ENCODE measurements at places on chromosomes 6 and 20. TPM values are rescaled to one million over a fixed set of nuclear protein-coding genes. Genes with fewer than 3 reads are reported as not detected.
A peak's percentile ranks its signal among the peaks of the same experiment; 100 is the strongest.

The RRAGD gene
- total RNA-seq: 0.60 TPM

- no peak for DNase-seq
Observed at GRCh38 chr6:136960781-136961180, 38.7 kb downstream of the SLC35D3 start.

GRCh38 chr20:58147628-58148370 lies 80.7 kb downstream of the ANKRD60 start:
- no peak for DNase-seq

The ACSS1 gene
- 13.9 TPM for total RNA-seq

The ADGRF5 gene
- 57.3 TPM for total RNA-seq

DNA sequence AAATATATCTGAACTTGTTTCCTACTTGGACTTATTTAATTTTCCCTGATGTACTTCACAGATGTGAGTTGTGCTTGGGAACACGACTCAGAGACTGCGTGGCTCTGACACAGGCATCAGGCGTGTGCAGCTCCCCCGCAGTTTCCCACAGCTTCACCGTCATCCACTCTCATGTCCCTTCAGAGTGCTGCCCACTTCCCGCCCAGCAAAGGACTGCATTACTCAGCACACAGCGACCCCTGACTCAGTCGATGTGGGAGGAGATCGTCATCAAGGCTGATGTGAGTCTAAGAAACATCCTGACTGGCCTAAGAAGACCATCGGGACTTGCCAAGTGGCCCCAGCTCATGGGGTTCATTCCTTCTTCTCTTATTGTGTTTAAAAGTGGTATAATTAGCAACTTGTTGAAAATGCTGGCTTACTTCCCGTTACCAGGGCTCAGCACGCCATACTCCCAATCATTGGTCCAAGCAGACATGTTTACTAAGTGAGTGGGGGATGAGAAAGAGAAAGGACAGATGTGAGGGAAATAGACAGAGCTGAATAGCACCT lies 539.4 kb upstream of the JARID2 start:
- DNase-seq: peak; percentile 96

DNA sequence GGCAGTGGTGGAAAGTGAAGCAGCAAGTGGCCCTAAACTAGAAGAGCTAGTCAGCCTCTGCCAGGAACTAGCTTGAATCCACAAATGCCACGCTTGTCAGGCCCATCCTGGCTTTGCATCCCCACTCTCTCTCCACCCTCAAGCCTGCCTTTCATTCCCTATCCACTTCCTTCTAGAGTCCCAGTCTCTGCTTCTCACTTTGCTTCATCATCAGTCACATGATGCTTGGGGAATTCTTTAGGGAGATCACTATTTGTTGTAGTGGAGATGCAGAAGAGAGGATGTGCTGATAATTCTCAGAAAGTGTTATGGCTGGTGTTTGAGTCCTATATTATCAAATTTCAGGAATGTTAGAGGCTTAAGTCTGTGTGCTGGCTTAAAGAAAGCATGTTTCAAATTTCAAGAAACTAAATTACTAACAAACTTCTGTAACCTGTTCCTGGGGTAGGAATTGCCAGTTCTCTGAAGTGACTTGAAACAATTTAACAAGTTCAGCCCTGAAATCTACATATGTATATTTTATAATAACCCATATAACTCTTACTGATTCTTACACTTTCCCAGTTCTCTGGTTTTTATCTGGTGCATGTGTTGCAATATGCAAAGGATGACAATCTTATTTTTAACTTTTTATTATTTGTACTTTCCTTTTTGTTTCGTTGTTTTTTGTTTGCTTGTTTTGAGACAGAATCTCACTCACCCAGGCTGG lies 7.5 kb downstream of the TRIM39 start:
- no peak for DNase-seq

DNA sequence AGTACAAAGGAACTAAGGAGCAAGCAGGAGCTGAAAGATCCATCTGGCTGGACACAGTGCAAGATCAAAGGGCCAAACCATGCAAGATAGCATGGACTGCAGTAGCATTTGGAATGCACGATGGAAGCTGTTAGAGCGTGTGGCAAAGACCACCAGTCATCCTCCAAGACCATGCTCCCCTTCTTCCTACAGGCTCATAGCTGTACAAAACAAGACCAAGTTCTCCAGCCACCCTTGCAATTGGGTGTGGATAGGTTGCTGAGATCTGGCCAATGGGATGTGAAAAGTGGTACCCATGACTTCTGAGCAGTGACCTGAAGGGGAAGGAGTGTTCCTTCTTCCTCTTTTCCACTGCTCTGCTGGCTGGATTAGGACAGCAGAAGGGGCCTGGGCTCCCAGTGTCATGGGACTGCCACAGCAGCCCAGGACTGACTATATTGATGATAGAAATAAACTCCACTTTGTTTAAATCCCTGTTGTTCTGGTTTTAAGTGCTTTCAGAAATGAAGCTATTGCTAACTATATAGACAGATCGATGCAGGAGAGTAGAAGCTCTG lies 64.9 kb downstream of the SLC22A23 start:
- no peak for DNase-seq

GRCh38 chr20:44800391-44801046 lies 9.8 kb downstream of the RIMS4 start:
- no peak for DNase-seq

- DNase-seq: no peak
Observed at GRCh38 chr6:155830531-155830930, 374.9 kb upstream of the NOX3 start.

- DNase-seq: no peak
Observed at GRCh38 chr6:13304580-13305260, 23.6 kb downstream of the TBC1D7 start.

The PRICKLE4 gene
- 5.2 TPM for total RNA-seq

The CD93 gene
- 129 TPM for total RNA-seq

The DLL1 gene
- 3.9 TPM for total RNA-seq

- DNase-seq: no peak
Observed at GRCh38 chr6:164230259-164230658, 815.7 kb downstream of the QKI start.

The PSORS1C1 gene
- total RNA-seq: 6.7 TPM

DNA sequence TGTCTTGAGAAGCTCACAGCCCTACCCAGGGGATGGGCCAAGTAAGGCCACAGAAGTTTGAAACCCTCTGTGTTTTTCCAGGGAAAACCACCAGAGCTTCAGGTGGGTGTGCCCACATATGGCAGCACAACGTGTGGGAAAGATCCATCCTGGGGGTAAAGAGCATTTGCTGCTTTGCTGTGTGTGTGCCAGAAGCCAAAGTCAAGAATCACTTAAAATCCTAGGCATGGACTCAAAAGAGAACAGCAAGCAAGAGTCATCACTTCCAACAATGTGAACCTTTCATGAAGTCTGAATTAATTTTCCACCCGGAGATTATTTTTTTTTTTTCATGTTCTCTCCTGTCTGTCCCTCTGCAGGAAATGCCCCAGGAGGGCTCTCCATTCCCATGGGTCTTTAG lies 308.2 kb upstream of the SGK1 start:
- no peak for DNase-seq

The CUTA gene
- 52.3 TPM for total RNA-seq

DNA sequence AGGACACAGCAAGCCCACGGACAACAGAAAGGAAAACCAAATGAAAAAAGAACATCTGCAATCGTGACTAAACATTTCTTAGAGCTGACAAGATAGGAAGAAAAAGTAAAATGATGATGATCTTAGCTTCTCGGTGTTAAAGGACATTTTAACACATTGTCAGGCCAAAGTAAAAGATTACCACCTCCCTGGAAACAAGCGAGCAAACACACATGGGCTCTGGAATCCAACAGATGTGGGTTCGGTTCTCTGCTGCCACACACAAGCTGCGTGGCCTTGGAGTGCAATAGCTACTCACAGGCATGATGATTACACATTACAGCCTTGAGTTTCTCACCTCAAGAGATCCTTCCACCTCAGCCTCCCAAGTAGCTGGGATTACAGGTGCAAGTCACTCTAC lies 7.5 kb upstream of the AAR2 start:
- DNase-seq: no peak

GRCh38 chr6:126534401-126534800 lies 194.5 kb downstream of the CENPW start:
- no peak for DNase-seq

- no peak for DNase-seq
Observed at GRCh38 chr6:119340796-119341487, 8.6 kb downstream of the MAN1A1 start.

DNA sequence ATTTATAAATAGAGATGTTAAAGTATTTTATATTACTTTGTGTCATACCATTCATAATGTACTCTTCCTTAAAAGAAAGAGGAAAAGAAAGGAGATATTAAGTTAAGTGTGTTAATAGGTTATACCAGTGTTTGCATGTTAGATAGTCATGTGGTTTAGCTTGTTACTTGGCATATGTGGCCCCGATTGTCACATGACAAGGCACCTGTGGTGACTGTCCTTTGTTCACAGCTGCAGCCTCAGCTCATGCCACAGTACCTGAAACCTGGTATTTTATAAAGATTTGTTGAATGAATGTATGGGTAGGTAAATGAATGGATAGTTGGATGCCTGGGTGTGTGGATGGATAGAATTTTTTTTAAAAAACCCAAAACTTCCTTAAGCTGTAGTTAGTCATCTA lies 306.1 kb upstream of the FLRT3 start:
- DNase-seq: no peak

GRCh38 chr6:44263354-44264100 lies 1.8 kb downstream of the NFKBIE start:
- peak; percentile 66 for DNase-seq

The TOX2 gene
- total RNA-seq: 1.7 TPM

The SYNDIG1 gene
- not detected for total RNA-seq

The SLC13A3 gene
- total RNA-seq: not detected

GRCh38 chr6:129733290-129733689 lies 23.3 kb upstream of the ARHGAP18 start:
- DNase-seq: no peak

DNA sequence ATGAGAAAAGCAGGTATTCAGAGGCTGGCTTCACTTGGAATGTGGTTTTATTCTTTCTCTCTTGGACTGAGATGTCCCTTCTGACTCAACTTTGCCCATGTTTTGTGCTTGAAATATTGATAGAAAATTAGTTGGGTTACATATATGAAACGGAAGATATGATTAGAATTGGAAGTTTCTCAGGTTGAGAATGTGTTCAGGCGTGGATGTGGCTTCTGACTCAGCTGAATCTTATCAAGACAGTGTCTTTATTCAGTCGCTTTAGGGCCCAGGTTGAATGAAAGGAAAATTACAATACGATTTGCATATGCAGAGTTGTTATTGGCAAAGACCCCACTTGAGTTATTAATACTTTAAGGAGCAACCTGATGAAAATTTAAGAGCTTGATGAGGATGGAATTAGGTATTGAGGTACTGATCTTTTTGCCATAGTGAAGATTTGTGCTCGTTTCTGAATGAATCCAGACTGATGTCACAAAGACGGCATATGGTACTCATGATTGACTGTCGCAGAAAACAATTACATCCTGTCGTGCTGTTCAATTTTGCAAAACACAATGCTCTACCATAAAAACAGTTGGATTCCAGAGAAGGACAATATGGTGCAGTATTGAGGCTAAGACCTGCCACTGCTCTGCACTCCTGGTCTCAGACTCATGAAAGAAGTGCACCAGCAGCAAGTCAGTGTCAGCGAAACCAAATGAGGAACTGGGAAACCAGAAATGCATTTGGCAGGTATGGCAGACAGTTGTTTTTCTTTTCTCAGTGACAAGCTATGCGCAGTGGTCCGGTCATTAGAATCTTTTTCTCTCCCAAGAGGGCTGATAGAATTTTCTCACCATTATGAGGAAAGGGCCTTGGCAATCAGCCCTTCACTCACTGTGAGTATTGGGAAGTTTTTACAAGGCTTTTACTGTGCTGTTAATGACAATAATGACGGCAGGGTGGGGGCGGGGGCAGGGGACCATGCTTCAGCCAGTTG lies 158.3 kb downstream of the DOK5 start:
- DNase-seq: no peak

DNA sequence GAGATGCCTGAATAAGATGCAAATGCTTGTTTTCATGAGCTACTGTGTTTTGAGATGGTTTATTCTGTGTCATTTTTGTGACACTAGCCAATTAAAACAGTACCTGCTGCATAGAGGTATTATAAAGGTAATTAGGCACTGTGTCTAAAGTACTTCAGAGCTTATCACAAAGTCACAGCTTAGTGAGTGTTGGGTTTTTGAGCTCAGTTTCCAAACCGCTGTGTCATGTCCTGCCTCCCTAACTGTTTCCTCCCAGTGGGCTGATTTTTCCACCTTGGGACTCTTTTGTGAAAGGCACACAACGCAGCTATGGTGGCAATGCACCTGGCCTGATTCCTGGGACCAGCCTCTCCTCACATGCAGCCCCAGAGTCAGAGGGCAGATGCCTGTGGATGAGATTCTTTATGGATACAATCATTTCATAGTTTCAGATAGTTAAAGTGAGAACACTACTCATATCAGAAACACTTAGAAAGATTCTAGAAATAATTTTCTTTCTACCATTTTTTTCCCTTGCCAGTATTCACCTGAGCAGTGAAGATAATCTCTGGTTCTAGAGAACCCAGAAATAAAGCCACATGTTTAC lies 41.3 kb upstream of the TAGAP start:
- DNase-seq: no peak

DNA sequence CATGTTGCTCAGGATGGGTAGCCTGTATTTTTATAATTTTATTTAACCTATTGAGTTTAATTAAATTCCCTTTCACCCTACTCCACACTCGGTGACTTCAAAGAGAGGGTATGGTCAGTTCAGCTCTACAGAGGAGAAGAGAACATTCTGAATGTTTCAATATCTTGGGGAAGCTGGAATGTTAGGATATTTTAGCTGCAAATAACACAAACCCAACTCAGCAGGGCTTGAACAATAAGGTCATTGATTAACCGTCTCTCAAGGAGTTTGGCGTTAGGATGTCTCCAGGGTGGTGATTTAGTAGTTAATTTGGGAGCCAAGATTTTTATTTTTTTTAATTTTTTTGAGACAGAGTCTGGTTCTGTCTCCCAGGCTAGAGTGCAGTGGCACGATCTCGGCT lies 143.6 kb upstream of the SALL4 start:
- no peak for DNase-seq

- DNase-seq: no peak
Observed at GRCh38 chr6:72911463-72912155, 289.7 kb downstream of the KCNQ5 start.

- no peak for DNase-seq
Observed at GRCh38 chr20:33609504-33609903, 52.6 kb upstream of the C20orf144 start.

The STX16 gene
- 17.2 TPM for total RNA-seq

The BPIFA1 gene
- not detected for total RNA-seq

The AHCY gene
- 56.2 TPM for total RNA-seq

- DNase-seq: no peak
Observed at GRCh38 chr20:44228465-44229258, 18.1 kb upstream of the OSER1 start.

Data from lung microvascular endothelial cell (primary cell).